ELF-1 (cell line): ENCODE measurements at places on chromosomes 3 and 15.

- peak; percentile 48 for DNase-seq
These were observed 1.3 kb upstream of the SPTSSB start for GRCh38 chr3:161372321-161373260.

- DNase-seq, result no peak
These were observed 21.8 kb upstream of the EDEM1 start for GRCh38 chr3:5165698-5166097.

- no peak for DNase-seq
These were observed 112.2 kb upstream of the SLC4A7 start for GRCh38 chr3:27596334-27596841.

DNA sequence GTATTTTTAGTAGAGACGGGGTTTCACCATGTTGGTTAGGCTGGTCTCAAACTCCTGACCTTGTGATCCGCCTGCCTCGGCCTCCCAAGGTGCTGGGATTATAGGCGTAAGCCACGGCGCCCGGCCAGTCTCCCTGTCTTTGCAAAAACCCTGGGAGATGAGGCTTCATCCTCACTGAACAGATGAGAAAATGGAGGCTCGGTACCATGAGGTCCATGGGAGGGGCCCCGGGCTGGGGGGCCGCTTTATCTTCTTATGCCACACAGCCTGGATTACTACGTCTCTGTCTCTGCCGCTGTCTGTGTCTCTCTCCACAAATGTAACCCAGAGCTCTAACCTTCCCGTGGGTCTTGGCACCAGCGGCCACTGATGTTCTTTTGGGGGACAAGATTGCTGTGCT, 39.1 kb downstream of the ABTB1 start:
- DNase-seq, result no peak

DNA sequence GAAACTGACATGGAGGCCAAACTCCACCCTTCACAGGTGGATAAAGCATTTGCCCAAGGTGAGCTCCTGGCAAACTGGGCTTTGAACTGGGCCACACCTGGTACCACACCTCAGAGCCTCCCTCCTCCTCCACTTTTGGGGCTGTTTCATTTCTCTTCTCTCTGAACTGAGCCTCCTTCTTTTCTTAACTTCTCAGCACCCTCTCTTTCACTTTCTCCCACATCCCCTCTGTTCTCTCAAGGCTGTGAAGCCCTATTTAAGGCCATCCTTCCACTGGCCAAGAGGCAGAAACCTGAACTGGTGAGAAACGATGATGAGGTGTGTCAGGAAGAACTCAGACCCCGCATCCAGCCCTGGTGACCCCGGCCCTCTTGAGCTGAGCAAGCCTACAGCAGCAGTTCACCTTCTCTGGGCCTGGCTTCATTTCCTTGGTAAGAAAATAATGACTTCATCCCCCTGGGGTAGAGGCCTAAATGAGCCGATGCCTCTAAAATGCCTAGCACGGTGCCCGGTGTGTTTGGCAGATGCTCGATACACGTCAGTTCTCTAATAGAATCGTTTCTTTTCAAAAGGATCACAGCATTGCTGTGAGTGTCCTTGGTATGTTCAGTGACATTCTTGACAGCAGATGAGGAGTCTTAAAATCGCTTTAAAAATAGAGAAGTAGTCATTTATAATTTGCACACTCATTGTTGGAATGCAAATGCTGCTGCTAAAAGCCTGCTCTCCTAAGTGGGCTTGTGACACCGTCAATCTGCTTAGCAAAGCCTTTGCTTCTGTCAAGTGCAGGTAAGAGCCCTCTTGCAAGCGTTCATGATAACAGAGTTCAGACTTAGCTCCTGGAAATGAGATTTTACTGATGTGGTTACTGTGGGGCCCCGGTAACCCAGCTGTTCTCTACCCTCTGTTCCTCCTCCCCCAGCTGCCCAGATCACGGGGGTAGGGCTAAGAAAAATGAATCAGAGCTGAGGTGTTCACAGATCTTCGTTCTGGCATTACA, 97.7 kb upstream of the ATP2B2 start:
- no peak for DNase-seq

DNA sequence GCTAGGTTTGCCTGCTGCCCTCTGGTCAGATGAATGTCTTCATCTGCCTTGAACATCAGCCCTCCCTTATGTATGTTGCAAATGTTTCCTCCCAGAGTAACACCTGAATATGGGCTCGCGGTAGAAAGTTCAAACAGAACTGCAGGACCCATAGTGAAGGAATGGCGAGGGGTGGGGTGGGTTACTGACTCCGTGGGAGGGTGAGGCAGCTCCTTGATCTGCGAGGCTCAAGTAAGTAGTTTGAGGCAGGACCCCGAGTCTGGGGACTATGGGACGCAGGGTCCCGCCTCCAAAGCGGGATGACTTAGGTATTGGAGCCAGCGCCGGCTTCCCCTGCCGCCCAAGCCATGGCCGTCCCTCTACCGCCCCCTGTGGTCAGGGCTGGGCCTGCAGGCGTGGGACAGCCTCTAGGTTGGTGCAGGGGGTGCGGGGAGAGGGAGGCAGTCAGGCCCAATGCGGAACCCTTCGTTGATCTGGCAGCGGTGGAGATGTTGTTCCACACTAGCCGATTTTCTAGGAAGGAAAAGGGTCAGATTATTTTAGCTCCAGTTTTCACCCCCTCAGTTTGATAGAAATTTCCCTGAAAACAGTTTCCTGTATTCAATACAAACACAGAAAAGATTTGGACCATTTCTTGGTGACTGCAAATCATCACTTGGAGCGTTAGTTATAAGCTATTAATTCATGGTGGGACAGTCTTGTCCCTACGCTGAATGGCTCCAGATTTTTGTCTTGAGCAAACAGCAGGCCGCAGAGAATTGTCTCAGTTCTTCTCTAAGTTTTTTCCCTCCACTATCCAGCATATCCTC, 72.3 kb downstream of the CORO2B start:
- DNase-seq, result peak; percentile 92

GRCh38 chr3:67018789-67019526, 20.9 kb downstream of the KBTBD8 start:
- no peak for DNase-seq

DNA sequence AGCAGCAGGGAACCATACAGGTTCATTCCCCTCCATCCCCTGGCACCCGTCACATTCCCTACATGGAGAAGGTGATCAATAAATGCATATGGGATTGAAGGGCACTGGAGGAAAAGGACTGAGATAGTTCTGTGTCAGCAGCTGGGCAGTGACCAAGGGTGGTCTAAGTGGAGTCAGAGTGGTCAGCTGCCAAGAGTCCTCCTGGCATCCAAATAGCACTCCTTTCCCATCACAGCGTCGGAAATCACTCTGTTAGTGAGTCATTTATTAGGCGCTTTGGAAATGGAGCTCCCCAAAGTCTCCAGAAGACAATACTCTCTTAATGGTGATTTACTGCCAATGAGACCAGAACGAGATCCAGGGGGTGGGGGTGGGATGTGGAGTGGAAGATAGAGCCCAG, 6.8 kb upstream of the TRH start:
- no peak for DNase-seq

- no peak for DNase-seq
These were observed 63.5 kb downstream of the CMSS1 start for GRCh38 chr3:99881121-99881524.

GRCh38 chr15:94135486-94136147, 95.7 kb upstream of the MCTP2 start:
- no peak for DNase-seq

DNA sequence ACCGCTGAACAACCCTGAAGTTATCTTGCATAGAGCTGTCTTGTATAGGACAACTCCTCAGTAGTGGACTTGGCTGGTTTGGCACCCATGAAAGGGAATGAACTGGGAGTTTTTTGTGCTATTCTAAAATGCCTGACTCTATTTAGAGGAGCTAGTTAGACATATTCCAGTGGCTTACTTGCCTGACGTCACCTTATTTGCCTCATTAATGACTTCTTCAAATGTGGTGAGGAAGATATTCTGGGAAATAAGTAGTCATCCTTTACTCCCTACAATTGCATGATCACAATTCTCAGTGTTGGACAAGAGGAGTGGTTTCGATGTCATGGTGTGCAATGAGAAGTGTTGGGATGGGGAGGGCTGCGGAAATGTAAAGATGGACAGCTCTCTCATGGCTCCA, 509.2 kb upstream of the MDFIC2 start:
- no peak for DNase-seq

- no peak for DNase-seq
These were observed 172.1 kb upstream of the MITF start for GRCh38 chr3:69567023-69567709.

DNA sequence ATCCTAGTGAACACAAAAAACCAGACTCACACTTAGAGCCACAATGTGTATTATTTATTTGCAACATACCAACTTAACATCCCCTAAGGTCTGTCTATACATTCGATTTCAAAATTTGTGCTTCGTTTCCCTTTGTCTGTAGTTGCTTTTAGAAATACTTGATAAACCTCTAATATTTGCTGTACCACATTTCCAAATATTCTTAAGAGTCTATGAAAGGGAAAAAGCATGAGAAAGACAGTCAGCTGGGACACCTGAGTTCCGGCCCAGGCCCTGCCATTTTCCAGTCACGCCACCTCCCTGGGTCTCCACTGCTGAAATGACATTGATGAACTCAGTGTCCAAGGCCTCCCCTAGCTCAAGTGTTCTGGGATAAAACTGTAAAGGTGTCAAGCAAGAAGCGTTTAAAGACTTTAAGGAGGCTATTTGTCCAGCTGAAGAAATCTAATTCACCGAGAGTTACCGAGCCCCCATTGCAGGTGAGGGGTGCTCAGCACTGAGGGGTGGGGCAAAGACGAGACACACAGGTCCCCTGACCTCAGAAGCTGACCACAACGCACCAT, 26.6 kb downstream of the LRRC2 start:
- DNase-seq, result no peak

DNA sequence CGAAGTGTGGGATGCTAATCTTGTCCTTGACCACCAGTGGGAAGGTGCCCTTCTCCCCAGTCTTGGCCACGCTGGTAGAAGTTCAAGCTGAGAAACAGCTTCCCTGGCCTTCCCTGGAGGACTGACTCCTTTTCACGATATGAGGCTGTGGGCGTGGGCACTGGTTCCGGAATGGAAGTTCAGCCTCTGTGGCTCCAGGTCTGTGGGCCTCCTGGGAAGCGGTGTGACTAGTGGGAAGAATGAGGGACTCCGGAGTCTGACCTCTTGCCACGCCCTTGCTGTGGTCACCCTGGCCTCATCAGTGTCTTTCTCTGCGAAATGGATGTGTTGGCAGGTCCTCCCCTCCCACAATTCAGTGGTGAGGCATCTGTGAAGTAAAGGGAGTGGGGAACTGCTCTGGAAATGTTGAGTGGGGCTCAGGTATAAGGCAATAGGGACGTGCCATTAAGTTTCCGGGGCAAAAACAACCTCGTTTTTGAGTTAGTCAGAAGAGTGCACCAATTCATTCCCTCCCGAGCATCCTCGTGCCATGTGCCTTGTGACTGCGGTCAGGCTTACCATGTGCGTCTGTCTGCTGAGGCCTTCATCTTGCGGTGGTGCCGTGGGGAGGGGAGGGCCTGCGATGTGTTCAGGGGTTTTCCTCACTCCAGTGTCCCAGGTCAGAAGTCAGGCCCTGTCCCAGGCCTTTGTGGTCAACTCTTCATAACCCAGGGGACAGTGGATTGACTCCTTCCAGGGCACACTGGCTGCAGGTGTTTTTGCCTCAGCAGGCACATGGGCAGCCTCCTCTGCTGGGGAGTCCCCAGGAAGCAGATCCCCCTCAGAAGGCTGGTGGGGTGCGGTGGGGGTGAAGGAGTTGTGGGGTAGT, 11.8 kb upstream of the SEC13 start:
- DNase-seq, result no peak
